Esophagus muscularis mucosa (tissue), 4 donors: ENCODE measurements at places on chromosomes 1 and 21. TPM values are rescaled to one million over a fixed set of nuclear protein-coding genes. Genes with fewer than 3 reads are reported as not detected.

Gene DMBX1
- not detected for total RNA-seq

Gene RNU1-4
- total RNA-seq, result not detected

DNA sequence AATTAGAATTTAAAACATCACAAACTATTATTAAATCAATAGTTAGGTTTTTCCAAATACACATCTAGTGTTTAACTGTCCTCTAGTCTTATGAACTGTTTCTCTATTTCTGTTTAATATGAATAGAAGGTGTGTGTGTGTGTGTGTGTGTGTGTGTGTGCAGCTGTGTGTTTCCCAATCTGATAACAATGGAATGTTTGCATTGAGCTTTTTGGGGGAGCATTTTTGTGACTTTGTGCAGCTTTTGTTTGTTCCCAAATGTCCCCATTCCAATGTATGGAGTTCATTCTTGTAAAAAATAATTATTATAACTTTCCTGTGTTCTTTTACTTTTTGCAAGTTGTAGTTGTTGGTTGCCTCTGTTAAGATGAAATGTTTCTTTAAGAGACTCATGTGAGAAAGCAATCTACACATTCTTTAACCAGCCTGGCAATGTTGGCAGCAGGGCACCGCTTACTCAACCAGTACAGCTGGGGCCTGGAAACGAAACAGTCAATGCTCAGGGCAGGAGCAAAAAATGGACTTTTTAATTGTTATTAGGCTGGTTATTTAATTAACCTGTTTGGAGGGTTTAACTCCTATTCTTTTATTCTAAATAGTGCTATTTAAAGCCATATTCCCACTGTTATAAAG, 354.3 kb downstream of the SRGAP2C start:
- no peak overlapping the region for H3K4me3 ChIP-seq
- no peaks in the 10 kb centered on the region for H3K4me1 ChIP-seq
- H3K27me3 ChIP-seq, result no peaks in the 10 kb centered on the region
- no peaks in the 10 kb centered on the region for H3K36me3 ChIP-seq
- DNase-seq, result no peak
- H3K27ac ChIP-seq, result no peak overlapping the region

Gene VWA5B1
- total RNA-seq, result not detected

GRCh38 chr1:55378582-55378981, 163.4 kb upstream of the USP24 start:
- H3K4me1 ChIP-seq, result no peaks in the 10 kb centered on the region
- H3K27ac ChIP-seq, result no peak overlapping the region
- no peaks in the 10 kb centered on the region for H3K36me3 ChIP-seq
- no peak overlapping the region for H3K4me3 ChIP-seq
- peak; percentile 86 for DNase-seq
- H3K27me3 ChIP-seq, result no peaks in the 10 kb centered on the region

Gene EFNA1
- 23.7 TPM for total RNA-seq

DNA sequence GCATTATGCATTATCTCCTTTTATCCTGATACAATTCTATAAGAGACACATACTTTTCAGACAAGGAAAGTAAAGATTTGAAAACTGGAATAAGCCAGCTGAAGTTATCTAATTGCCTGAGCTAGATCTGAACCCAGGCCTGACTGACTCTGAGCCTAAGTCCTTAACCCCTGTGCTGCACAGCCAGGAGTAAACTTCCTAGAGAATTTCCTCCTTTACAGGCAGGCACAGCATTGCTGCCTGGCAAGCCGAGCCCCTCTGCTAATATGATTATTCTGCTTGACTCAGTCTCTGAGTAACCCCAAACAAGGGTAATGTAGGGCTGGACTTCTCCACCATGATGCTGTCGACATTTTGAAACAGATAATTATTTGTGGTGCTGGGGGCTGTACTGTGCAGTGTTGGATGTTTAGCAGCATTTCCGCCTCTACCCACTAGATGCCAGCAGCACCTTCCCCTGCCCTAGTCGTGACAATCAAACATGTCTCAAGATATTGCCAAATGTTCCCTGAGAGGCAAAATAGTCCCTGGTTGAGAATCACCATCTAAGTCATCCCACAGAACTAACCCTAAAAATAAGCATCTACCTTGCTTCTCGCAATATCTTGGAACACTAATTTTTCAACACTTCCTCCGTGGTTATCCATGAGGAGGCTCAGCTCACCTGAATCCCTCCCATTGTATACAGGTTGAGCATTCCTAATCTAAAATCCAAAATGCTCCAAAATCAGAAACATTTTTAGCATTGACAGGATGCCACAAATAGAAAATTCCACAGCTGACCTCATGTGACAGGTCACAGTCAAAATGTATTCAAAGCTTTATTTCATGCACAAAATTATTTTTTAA, 18.5 kb downstream of the CAMK1G start:
- no peak overlapping the region for H3K4me3 ChIP-seq
- no peak overlapping the region for H3K27ac ChIP-seq
- no peaks in the 10 kb centered on the region for H3K36me3 ChIP-seq

Gene KLHDC9
- 7.4 TPM for total RNA-seq

GRCh38 chr1:66335859-66336640, 197.9 kb upstream of the SGIP1 start:
- peak overlapping the region; percentile 86 for H3K27ac ChIP-seq
- no peaks in the 10 kb centered on the region for H3K36me3 ChIP-seq

DNA sequence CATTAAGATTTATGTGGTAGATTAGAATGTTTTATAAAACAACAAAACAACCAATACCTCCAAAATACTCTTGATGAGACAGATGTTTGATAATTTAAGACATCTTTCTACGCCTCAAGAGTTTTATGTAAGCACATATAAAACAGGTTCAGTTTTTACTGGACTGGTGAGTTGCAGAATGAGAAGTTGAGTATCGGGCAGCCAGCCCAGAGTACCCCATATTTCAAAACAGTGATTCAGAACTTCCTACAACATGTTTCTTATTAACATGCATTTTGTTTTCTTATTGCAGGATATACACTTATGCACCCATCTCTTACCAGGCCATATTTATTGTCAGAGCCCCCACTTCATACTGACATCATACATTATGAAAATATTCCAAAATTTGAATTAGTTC, 91.4 kb upstream of the RAVER2 start:
- H3K27ac ChIP-seq, result no peak overlapping the region
- no peaks in the 10 kb centered on the region for H3K27me3 ChIP-seq
- H3K4me1 ChIP-seq, result peaks cover 4% of the 10 kb centered on the region

Gene KAZN
- total RNA-seq, result 12.2 TPM

GRCh38 chr1:17250601-17251000, 1.7 kb downstream of the PADI3 start:
- no peak overlapping the region for H3K4me3 ChIP-seq
- H3K27ac ChIP-seq, result no peak overlapping the region
- no peaks in the 10 kb centered on the region for H3K4me1 ChIP-seq
- no peaks in the 10 kb centered on the region for H3K36me3 ChIP-seq
- DNase-seq, result no peak

Gene TMEM125
- 0.26 TPM for total RNA-seq

- no peak overlapping the region for H3K27ac ChIP-seq
- no peak overlapping the region for H3K4me3 ChIP-seq
- H3K27me3 ChIP-seq, result no peaks in the 10 kb centered on the region
- no peak for DNase-seq
- H3K4me1 ChIP-seq, result no peaks in the 10 kb centered on the region
These were observed 823.0 kb upstream of the PRMT6 start for GRCh38 chr1:106233511-106233910.

Gene LRRC71
- total RNA-seq, result not detected

GRCh38 chr1:35838693-35839245, 31.0 kb downstream of the AGO4 start:
- no peaks in the 10 kb centered on the region for H3K27me3 ChIP-seq
- H3K4me1 ChIP-seq, result no peaks in the 10 kb centered on the region
- DNase-seq, result no peak
- no peak overlapping the region for H3K27ac ChIP-seq

DNA sequence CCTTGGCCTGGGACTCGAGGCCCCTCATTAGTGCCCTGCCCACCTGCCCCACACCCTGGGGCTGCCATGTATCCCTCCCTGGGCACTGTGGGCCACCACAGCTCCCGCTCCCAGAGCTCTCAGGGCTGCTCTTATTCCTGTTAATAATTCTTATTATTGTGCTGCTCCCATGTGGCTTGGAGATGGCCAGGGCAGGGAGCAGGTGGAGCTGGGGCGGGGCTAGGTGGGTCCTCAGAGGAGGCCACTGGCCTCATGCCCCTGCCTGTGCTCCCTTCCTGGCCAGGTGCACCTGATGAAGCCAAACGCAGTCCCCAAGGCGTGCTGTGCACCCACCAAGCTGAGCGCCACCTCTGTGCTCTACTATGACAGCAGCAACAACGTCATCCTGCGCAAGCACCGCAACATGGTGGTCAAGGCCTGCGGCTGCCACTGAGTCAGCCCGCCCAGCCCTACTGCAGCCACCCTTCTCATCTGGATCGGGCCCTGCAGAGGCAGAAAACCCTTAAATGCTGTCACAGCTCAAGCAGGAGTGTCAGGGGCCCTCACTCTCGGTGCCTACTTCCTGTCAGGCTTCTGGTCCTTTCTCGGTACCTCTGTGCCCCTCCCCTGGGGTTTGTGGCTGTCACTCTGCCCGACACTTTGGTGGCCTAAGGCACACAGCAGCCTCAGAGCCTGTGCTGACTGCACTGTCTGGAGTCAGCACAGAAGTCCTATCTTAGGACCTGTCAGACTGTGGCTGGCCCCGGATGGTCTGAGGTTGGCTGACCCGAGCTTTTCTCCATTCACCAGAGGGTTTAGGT, 34.1 kb downstream of the BMP8A start:
- DNase-seq, result no peak
- H3K27me3 ChIP-seq, result no peaks in the 10 kb centered on the region
- peaks cover 64% of the 10 kb centered on the region for H3K36me3 ChIP-seq
- no peak overlapping the region for H3K27ac ChIP-seq
- H3K4me3 ChIP-seq, result no peak overlapping the region
- H3K4me1 ChIP-seq, result no peaks in the 10 kb centered on the region

- no peaks in the 10 kb centered on the region for H3K36me3 ChIP-seq
- no peaks in the 10 kb centered on the region for H3K27me3 ChIP-seq
- no peak overlapping the region for H3K27ac ChIP-seq
These were observed 2.3 kb downstream of the KLHL17 start for GRCh38 chr1:962381-963300.

Gene SCMH1
- total RNA-seq, result 76.5 TPM

DNA sequence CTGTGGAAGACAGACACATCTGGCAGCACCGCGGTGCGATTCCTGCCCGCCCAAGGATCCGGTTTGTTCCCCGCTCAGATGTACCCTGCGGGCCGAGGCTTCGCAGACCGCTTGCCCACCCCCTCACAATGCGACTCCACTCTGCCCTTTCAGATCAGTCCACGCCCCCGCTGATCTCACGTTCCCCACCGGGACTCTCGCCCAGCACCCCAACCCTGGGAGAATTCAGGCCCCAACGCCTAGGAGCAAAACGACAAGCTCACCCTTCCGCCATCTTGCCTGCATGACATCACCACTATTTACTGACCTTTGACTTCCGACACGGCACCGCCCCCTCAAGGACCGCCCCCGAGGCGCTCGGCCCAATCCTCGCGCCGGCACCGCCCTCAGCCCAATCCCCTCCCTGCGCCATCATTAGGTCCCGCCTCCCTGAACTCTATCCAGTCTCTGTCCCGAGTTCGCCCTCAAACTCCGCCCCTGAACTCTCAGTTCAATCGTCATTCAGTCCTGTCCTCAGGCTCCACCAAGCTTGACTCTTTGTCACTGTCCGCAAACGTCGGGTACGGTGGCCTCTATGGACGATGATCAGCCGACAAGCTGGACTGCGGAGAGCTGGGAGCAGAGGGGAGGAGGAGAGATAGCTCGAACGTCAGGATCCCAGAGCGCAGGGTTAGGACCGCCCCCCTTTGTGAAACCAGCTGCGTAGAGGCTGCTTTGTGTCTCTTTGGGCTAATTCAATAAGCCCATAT, at the start of gene BSDC1:
Gene BSDC1, minus strand, starts transcription at position 301 of the 749 bp plus-strand sequence. Its CDS starts 27 bp downstream, at position 274.
- H3K4me3 ChIP-seq, result peak within 1 kb of the TSS; percentile 86
- DNase-seq, result peak; percentile 100
- peak within 1 kb of the TSS; percentile 96 for H3K27ac ChIP-seq
- H3K36me3 ChIP-seq, result peaks cover 23% of the 10 kb centered on the region
- peaks cover 22% of the 10 kb centered on the region for H3K4me1 ChIP-seq

Gene HAO2
- not detected for total RNA-seq

GRCh38 chr1:84254703-84255238, 46.7 kb upstream of the SAMD13 start:
- H3K36me3 ChIP-seq, result no peaks in the 10 kb centered on the region
- no peaks in the 10 kb centered on the region for H3K27me3 ChIP-seq
- no peak overlapping the region for H3K4me3 ChIP-seq
- no peaks in the 10 kb centered on the region for H3K4me1 ChIP-seq
- H3K27ac ChIP-seq, result no peak overlapping the region

Gene AKT3
- 74.4 TPM for total RNA-seq

Gene CFAP107
- total RNA-seq, result not detected

Gene ERI3
- 40.7 TPM for total RNA-seq

- peak overlapping the region; percentile 90 for H3K27ac ChIP-seq
- DNase-seq, result no peak
- peaks cover 37% of the 10 kb centered on the region for H3K4me1 ChIP-seq
These were observed 1.9 kb downstream of the MTFR1L start for GRCh38 chr1:25821630-25822091.

GRCh38 chr1:109534307-109534858, 5.3 kb upstream of the GPR61 start:
- no peaks in the 10 kb centered on the region for H3K27me3 ChIP-seq
- no peak for DNase-seq
- H3K4me1 ChIP-seq, result peaks cover 33% of the 10 kb centered on the region

DNA sequence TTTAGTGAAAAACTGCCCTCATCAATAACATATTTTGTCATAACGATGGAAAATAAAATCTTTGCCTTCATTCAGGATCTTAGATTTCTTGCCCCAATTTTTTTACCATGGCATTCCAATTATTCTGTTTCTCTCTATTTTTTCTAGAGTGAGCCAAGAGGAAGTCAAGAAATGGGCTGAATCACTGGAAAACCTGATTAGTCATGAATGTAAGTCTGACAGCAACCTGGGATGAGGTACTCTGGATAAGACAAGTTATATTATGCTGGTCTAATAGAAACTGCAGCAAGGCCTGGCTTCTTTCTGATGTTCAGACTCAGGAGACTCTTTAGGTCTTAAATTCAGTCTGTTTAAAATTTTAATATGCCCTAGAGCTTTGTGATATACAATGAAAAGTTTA, 3.5 kb downstream of the RGS4 start:
- no peak overlapping the region for H3K4me3 ChIP-seq
- peak overlapping the region; percentile 55 for H3K27ac ChIP-seq
- H3K4me1 ChIP-seq, result peaks cover 52% of the 10 kb centered on the region
- no peaks in the 10 kb centered on the region for H3K36me3 ChIP-seq
- H3K27me3 ChIP-seq, result no peaks in the 10 kb centered on the region
- no peak for DNase-seq

GRCh38 chr1:195105773-195106172, 1502.5 kb downstream of the KCNT2 start:
- H3K27me3 ChIP-seq, result no peaks in the 10 kb centered on the region
- H3K4me3 ChIP-seq, result no peak overlapping the region
- H3K36me3 ChIP-seq, result no peaks in the 10 kb centered on the region
- H3K27ac ChIP-seq, result no peak overlapping the region

DNA sequence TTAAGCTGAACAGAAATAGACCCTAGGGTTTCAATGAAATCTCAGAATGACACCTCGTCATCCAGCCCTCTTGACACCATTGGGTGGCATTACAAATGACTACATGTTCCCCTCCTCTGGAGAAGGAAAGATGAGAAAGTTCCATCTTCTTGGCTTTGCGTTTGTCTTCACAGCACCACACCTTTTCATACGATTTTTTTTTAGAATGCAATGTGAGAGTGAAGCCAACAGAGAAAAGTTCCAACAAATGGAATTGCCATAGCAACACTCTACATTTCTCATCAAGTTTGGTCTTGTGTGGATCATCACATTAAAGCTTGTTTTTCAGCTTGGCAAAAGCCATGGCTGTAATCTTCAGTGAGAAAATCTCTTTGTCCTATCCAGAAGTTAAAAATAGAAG, 183.4 kb upstream of the SNX7 start:
- H3K36me3 ChIP-seq, result no peaks in the 10 kb centered on the region
- H3K4me1 ChIP-seq, result no peaks in the 10 kb centered on the region
- H3K27me3 ChIP-seq, result no peaks in the 10 kb centered on the region
- H3K4me3 ChIP-seq, result no peak overlapping the region
- H3K27ac ChIP-seq, result no peak overlapping the region
